Non-pigmented ciliary epithelial cell (primary cell): ENCODE measurements at places on chromosomes 4 and X.

DNA sequence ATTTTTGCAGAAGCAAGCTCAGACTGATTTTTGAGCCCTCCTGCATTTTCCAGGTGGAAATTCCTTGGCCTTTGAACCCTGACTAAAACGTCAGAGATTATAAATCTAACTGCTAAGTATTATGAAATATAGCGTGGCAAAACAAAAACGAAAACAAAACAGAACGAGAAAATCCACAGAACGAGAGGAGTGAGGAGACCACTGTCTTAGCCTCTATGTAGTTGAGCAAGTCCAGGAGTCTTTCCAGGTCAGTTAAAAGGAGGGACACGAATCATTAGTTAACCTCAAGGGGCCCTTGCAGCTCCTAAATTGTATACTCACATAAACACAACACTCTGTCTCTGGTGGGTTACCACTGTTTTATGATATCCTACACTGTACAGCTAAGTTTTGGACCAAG is 80.2 kb downstream of the SYNPO2 start:
- no peak for DNase-seq

- DNase-seq, result no peak
Measured at GRCh38 chr4:87838890-87839591, 6.3 kb downstream of the MEPE start.

DNA sequence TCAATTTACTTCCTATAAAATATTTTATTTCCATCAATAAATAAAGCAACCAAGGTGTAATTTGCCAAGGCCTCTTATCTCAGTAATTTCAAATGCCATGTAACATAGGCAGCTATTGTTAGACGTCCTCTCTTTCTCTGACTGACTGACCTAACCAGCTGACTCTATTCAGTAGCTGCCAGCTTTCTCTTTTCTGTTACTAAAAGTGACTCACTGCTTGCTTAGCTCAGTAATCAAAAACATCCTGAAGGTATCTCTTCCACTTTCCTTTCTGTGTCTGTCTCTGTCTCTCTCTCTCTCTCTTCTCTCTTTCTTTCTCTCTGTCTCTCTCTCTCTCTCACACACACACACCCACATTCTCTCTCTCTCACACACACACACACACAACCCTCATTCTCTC is 134.2 kb downstream of the SPOCK3 start:
- DNase-seq, result peak; percentile 24

DNA sequence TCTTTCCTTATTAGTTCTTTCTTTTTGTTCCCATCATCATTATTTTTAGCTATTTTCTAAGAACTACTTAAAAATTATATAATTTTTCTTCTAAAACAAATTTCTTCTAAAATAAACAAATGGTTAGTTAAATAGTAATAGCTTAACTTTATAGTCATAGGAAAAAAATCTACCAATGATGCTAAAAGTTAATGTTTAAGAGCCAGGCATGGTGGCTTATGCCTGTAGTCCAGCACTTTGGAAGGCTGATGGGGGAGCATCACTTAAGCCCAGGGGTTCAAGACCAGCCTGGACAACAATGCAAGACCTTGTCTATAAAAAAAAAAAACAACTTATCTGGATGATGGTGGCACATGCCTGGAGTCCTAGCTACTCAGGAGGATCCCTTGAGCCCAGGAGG is 127.1 kb upstream of the ANXA3 start:
- DNase-seq, result no peak

GRCh38 chr4:140353786-140354185 is 19.7 kb upstream of the SCOC start:
- no peak for DNase-seq

- no peak for DNase-seq
Measured at GRCh38 chrX:135737366-135738071, 24.1 kb downstream of the CT45A1 start.

GRCh38 chr4:149145803-149146202 is 669.8 kb downstream of the IQCM start:
- peak; percentile 65 for DNase-seq

GRCh38 chrX:130482871-130483270 is 81.1 kb downstream of the RBMX2 start:
- no peak for DNase-seq

DNA sequence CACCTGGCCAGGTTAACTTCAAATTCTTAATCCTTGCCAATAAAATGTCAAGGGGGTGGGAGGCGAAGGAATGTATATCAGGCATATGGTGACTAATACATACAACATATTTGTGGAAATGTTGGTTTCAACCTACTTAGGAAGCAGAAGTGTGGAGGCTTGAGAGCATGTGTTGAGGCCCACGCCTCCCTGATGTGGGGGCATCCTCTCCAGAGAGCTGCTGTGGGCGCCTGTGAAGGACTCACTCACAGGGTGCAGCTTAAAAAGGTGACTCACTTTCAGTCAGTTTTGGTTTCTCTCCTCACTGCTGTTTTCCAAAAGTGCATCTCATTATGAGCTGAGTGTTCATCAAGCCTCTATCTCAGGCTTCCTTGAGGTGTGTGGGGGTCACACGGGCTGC is 27.5 kb downstream of the LNX1 start:
- DNase-seq, result peak; percentile 91

DNA sequence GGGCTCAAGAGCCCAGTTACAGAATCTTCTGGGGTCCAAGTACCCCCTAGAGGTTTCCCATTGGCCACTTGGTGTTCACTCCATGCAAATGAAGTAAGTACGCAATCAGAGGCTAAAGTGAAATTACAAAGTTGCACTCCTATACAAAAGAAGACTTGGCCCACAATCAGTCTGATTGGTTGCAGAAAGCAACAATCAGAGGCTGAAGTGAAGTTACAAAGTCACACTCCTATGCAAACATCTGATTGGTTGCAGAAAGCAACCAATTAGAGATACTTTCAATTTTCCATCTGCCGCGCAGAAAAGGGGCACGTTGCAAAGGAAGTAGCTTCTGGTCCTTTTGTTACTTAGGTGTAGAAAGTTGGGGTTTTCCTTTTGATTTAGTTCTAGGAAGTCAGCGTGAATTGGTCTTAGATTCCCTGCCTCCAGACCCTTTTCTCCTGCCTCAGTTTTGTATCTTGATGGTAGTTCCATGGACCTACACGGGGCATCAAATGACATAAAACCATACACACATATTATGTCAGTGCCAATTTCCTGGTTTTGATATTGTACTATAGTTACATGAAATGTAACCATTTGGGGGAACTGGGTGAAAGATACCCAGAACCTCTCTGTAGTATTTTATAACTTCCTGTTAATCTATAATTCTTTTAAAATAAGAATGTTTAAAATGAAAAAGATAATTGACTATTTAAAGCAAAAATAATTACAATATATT is 12.4 kb upstream of the PIN4 start:
- no peak for DNase-seq

- DNase-seq, result no peak
Measured at GRCh38 chr4:183096276-183096965, 2.6 kb upstream of the WWC2 start.

DNA sequence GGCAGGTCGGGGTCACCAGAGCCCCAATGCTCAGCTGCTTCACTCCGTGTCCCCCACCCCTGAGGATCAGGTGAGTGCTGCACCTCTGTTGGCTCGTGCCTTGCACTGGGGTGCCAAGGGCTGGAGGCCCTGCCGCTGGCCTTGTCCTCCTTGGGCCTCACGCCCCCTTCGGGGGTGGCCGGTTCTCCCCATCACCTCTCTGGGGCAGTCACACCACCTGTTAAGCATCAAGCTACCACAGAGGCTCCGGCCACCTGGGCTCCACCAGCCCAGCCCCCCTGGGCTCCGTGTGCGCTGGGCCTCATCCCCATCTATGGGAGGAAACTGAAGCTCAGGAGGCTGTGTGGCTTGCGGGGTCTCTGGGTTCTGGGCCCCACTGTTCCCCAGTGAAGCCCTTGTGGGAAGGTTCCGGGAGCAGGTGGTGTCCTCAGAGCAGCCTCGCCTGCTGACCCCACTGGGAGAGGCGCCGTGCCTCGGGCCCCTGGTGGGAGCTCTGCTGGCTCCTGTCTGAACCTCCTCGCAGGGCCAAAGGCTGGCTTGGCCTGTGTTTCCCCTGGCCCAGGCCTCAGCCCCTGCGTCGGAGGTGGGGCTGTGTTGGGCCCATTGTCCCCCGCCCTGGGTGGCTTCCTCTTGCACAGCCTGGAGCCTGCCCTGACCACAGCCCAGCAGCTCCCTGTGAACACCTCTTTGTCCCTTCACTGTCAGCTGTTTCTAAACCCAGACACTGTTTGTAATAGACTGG is 30.8 kb downstream of the DOK7 start:
- no peak for DNase-seq

DNA sequence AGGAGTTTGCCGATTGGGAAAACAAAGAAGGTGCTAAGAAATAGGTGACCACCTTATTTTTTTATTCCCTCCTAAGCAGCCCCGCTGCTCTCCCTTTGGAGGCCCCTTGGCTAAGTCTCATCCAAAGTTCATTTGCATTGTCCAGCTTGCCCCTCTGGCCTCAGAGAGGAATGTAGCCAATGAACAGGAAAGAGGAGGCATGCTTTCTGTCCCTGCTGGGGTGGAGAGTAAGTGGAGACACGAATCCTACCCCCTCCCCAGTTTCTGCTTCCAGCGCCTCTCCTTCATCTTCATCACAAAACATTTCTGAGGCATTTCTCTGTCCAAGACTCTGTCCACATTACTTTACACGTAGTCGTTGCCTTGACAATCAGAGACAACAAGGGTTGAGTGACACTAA is 38.7 kb downstream of the NLGN3 start:
- DNase-seq, result no peak

DNA sequence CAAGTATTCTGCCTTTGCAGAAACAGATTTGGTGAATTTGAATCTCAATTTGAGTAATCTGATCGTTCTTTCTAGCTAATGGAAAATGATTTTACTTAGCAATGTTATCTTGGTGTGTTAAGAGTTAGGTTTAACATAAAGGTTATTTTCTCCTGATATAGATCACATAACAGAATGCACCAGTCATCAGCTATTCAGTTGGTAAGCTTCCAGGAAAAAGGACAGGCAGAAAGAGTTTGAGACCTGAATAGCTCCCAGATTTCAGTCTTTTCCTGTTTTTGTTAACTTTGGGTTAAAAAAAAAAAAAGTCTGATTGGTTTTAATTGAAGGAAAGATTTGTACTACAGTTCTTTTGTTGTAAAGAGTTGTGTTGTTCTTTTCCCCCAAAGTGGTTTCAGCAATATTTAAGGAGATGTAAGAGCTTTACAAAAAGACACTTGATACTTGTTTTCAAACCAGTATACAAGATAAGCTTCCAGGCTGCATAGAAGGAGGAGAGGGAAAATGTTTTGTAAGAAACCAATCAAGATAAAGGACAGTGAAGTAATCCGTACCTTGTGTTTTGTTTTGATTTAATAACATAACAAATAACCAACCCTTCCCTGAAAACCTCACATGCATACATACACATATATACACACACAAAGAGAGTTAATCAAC is 15.3 kb downstream of the PLP1 start:
- no peak for DNase-seq

DNA sequence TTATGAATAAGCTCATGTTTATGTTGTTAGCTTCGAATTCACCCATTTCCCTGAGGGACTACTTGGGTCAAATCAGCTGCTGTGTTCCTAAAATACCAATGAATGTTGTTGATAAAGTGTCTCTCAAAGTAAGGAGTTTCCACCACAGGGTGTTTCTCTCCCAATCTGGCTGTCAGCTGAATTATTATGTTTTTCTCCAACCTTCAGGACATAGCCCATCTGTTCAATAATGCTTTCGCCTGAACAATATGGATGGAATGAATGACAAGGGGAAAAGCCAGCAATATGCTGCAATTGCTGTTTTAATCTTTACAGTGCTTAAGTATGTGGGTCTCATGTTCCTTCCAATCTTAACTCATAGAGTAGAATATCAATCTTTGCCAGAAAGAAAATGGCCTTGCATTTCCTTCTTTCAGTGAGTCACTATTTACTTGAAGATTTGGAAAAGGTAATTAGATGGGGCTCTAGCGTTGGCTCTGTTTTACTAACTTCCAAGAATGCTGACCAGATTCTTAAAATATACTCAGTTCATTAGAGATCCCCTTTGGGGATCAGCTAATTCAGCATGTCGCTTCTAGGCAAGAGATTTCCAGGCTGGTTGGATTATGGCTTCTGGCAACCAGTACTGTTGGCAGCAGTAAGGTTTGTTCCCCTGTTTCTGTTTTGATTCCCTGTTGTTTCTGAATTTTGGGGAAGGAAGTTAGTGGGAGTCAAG is 410.5 kb downstream of the PPP3CA start:
- DNase-seq, result no peak

DNA sequence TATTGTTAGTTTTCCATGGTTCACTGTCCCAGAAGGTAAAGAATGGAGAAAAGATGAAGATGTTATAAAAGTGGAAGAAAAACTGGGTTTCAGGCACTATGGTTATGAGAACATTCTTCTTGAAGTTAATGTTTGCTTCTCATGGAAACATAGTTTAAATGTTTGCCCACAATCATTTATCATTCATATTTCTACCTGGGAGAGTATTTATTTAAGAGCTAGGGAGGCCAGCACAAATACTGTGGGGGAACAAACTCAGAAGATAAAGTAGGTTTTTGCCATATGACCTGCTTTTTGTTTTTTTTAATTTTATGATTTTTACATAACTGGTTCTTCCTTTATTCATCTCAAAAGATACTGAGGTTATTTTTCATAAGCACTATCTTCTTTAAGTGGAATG is 96.8 kb downstream of the GC start:
- no peak for DNase-seq

DNA sequence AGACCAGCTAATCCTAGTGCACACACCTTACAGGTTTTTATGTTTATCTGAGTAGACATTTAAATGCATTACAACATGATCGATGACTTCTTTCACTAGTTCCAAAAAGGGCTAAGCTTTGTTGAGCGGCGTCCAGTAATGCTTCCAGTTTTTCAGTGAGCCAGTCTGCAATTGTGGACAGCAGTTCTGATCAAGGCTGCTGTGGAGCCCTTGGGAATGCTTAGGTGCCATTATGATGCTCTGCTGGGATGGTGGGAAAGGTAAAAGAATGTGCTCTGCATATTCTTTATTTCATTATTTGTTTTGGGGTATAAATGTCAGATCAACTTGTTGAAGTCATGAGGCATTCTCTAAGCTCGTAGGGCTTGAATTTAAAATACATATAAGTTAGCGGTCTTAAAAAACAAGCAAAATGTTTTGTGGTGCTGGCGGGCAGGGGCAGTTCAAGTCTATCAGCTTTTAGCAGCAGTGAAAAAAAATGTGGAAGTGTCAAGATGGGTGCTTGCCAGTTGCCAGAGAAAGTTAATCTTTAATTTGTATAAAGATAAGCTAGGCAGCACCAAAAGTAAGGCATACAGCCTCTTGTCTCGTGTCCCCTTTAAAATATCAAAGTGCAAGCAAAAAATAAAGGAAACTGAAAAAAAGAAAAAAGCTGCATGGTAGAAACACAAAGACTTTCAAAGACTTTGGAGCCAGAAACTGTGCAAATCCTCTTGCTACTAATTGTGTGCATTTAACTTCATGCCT is 5.8 kb downstream of the MID1IP1 start:
- DNase-seq, result no peak

GRCh38 chrX:18032486-18033221 is 171.6 kb upstream of the RAI2 start:
- no peak for DNase-seq

DNA sequence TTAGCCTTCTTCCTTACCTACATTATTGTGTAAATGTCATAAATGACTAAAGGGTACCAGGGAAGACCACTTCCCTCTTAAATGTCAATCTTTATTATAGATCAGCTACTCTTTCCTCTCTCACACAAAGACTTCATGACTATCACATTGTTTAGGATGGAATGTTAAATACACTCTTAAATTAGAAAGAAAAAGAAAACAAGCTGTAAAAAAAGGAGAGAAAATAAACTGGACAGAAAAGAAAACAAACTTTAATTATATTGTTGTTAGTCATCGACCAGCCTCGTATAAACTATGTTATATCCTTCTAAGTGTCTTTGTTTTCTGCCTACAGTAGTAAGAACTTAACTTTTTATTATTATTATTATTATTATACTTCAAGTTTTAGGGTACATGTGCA is 666.4 kb upstream of the NR3C2 start:
- DNase-seq, result no peak

- DNase-seq, result no peak
Measured at GRCh38 chr4:71683309-71683708, 100.6 kb downstream of the GC start.
